Fibroblast of skin of right biceps (primary cell): ENCODE measurements at places on chromosomes 2 and 18.
A peak's percentile ranks its signal among the peaks of the same experiment; 100 is the strongest.

- DNase-seq, result no peak
Measured at GRCh38 chr2:16725549-16725948, 59.9 kb upstream of the CYRIA start.

- no peak for DNase-seq
Measured at GRCh38 chr2:126518196-126518595, 137.8 kb upstream of the GYPC start.

- no peak for DNase-seq
Measured at GRCh38 chr2:202072737-202073401, at the start of gene KIAA2012. KIAA2012 (plus strand) TSS chr2:202073255; CDS start chr2:202073628, 373 bp downstream.

DNA sequence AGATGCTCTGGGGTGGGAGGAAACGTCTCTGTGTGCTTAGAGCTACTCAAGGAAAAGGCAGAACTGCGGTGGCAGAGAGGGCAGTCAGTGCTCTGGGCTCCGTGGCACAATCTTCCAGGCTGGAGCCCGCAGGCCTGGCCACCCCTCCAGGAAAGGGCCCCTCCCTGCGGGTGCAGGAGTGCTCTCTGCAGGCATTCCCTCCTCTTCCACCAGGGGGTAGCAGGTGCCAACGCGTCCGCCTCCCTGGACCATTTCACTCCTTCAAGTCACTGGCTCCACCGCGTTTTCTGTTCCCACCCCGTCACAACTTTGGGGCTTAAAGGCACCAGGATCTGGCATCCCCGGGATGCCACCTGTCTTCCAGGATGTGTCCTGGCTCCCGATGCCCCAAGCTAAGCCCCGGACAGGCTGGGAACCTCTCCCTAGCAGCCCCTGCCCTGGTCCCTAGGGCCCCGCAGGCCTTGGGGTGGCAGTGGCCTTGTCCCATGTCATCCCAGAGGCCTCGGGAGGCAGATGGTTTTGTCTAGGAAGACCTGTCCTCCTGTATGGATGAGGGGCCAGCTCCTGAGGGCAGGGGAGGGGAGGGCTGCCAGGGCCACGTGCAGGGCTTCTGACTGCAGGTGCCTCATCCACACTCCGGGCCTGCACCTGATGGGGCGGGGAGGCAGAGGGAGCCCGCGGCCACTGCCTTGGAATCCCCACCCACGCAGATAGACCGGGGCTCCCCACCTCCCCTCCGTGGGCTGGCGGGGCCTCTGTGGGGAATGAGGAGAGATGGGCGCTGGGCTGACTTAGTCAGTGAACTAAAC is 26.4 kb downstream of the KCNIP3 start:
- DNase-seq, result peak; percentile 20

- DNase-seq, result no peak
Measured at GRCh38 chr2:149422991-149423338, 92.6 kb downstream of the LYPD6 start.

GRCh38 chr2:16012626-16013358 is 72.4 kb downstream of the MYCN start:
- no peak for DNase-seq

DNA sequence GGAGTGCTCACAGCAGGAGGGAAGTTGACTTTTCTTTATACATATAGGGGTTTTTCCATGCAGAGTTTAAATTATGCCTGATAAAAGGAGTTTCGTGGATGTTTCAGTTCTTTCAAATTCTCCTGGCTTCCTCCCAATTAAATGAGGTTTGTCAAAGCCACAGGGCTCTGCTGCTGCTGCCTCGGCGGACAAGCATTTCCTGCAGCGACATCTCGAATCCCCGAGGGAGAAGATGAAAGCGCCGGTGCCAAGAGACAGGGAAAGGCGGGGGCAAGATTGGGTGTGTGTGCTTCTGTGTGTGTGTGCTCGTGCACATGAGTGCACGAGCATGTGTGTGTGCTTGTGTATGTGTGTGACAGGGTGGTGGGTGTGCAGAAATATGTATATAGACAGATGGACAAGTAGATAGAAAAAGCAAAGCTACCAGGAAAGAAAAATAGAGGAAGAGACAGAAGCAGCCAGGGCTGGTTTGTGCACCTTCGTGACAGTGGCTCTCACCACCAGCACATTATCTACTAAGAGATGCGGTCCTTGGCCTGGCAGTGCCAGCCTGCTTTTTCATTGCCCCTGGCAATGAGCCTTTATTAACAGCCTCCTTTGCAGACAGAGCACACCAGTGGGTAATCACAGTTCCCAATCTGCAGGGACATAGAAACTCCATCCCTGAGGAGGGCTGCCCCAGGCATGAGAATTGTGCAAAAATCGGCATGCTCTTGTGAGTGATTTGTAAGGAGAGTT is 76.2 kb downstream of the CDK15 start:
- peak; percentile 91 for DNase-seq

- DNase-seq, result no peak
Measured at GRCh38 chr2:68861330-68861729, 9.9 kb downstream of the BMP10 start.

DNA sequence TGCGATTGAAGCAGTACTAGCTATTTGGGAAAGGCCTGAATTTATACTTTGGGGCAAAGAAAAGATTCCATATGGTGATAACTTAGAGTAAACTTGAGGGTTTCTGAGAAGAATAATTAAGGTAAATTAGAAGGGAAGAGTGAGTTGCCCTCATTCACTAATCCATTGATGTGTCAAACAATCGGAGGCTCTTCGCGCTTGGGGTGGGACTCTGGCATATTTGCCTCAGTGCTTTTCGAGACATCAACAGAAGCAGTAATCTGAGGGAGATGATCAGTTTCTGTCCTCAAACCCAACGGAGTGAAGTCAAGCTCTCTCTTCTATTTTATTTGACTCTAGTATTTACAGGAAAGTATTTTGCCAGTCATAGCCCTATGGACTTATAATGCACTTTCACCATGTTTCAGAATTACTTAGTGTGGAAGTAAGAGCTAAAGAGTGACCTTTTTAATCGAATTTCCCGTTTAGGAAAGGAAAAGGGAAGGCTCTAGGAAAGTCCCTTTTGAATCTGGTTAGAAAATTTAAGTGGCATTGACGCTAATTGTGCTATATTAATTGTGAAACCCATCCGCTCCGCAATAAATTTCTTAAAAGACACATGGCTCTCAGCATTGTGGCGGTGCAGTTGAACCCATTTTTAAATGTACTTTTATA is 1.3 kb downstream of the RAB10 start:
- no peak for DNase-seq

DNA sequence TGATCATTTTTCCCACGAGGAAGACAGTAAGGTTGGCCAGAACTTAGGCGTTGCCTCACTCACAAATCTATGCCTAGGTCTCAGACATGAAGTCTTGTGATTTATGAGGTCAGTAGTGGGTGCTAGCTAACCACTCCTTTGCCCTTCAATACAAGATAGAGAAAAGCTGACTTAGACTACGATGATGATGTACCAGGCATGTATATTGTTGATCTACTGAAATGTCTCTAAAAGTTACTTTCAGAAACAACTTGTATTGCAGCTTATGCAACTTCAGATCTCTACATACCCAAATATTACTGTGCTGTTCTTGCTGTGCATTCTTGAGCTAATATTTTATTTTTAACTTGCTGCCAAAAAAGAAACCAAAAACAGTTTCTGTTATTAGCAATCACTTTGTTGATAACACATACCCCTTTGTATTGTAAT is 30.6 kb downstream of the MAPRE2 start:
- DNase-seq, result no peak

DNA sequence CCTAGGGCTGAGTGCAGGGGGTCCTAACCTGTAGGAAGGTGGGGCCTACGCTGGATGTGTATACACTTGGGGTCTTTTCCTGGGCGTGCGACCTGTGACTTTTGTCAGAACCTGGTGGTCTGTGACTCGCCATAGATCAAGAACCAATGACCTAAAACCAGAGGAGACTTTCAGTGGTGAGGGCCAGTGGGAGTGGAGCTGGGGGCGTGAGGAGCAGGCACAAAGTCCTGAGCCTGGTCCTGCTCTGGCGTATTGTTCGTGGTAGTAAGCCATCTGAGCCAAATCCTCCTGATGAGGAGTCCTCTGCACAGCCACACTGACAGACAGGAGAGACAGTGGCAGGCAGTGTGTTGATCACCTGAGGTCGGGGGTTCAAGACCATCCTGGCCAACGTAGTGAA is 8.9 kb downstream of the INPP4A start:
- DNase-seq, result no peak

DNA sequence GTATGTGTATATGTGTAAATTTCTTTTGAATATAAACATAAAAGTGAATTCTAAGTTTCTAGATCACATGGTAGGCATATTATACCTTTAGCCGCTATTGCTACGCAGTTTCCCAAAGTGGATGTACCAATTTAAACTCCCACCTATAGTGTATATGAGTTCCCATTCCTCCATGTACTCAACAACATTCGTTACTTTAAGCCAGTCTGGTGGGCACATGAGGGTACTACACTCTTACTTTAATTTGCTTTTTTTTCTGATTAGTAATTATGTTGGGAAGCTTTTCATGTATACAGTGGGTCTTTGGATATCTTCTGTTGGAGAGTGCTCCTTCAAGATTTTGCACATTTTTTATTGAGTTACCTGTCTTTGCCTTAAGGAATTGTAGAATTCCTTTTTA is 683.8 kb downstream of the ERBB4 start:
- no peak for DNase-seq

DNA sequence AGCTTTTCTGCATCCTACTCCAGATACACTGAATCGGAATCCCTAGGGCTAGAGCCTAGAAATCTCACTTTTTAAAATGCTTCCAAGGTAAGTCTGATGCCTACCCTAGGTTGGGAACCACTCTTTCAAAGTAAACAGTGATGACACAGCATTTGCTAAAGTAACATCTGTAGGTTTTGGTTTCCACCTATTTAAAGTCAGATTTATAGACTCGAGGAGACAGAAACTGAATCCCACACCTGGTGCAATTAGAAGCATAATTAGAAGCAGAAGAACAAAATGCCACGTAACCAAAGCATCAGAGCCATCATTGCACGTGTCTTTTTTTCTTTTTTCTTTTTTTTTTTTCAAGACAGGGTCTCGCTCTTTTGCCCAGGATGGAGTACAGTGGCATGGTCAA is 40.9 kb downstream of the PDK1 start:
- no peak for DNase-seq

GRCh38 chr2:165114346-165114939 is 89.4 kb downstream of the SCN3A start:
- peak; percentile 78 for DNase-seq

DNA sequence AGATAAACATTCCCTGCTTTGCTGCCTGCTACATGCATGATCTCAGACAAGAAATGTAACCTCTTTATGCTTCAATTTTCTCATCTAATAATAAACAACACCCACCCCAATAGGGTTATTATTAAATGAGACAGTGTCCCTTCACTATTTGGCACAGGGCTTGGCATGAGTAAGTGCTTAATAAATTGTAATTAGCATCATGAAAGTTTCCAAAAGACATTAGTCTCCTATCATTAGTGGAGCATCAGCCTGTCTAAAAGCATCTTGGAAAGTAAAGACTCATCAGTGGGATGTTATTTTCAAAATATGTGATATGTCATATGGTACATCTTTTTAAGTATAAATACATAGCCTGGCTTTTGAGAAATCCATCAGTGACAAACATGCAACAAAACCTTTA is 275.0 kb downstream of the ZEB2 start:
- DNase-seq, result no peak

DNA sequence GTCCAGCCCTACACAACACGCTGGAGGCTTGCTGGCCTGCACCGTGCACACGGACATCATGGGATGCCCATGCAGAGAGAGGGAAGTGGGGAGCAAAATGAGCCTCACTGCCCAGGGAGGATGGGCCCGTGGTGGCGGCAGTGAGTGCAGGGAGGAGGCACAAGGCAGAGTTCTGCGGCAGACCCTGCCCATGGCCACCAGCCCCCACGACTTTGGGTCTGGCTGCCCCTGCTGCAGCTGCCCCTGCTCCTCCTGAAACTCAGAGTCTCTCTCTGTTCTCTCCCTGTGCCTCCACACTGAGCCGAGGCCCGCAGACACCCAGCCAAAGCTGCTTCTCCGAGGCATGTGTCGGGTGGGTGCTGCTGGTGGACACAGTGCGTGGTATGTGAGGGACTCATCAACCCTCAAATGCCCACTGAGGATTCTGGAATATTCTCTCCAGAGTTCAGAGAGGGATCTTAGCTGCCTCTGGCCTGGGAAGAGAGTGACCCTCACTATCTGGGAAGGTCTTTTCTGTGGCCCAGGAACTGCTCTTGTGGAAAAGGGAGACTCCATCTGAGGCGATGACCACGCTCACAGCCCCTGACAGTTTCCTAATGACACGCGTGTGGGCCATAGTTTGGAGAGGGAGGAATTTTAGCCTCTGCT is 45.1 kb upstream of the HPCAL1 start:
- DNase-seq, result no peak

DNA sequence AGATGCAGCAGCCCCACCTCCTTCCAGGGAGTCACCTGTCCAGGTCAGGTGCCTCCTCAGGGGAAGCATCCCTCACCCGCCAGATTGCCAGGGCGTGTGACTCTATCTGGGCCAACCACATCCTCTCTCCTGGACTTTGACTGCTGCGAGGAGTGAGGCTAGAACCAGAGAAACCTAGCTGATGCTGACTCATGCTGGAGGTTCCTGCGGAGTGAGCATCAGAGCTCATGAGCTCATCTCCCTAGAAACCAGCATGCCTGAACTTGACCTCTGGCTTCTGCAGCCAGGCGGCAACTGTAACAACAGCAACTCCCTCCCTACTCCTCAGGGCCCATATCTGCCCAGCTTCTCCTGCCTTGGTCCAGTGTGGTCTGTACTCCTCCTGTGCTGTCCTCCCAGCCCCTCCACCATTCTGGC is 28.3 kb upstream of the NT5DC4 start:
- DNase-seq, result peak; percentile 88

DNA sequence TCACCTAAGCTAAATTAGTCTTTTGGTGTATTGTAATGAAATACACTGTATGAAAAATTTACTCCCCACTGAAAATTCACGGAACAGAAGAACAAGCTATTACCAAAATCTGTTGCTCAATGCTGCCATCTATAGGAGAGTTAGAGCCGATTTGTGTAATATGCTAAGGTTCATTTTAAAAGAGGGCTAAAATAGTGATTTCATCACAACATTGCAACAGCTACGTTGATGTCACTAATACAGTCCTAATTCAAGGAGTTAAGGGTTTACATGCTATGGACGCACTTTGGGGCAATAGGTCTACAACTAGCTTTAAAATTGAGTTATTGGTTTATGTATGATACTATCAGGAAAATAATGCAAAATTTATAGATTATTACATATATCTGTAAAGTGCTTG is 3.0 kb upstream of the IRS1 start:
- peak; percentile 77 for DNase-seq

GRCh38 chr2:180662941-180663471 is 317.4 kb upstream of the UBE2E3 start:
- DNase-seq, result peak; percentile 57

DNA sequence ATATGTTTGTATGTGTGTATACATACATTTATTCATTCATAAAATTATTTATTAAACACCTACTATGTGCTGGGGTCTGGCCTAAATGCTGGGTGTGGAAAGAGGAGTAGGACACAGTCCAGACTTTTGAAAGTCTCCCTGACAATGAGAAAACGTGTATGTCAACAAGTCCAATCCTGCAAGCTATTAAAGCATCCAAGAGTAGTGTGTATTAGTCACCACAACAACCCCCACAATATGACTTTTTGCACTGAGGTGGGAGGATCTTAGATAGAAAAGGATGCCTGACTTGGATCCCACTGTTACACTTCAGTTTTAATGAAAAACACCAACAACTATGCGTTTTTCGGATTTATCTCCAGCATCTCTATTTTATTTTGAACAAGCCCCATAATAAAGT is 446.4 kb downstream of the EPHA4 start:
- DNase-seq, result no peak

GRCh38 chr2:199806179-199806578 is 44.8 kb downstream of the FTCDNL1 start:
- no peak for DNase-seq
